ENCODE measurements at places on chromosomes 7 and 10.

GRCh38 chr7:90660100-90660499 lies 64.0 kb downstream of the CDK14 start:
- DNase-seq, result no peak

DNA sequence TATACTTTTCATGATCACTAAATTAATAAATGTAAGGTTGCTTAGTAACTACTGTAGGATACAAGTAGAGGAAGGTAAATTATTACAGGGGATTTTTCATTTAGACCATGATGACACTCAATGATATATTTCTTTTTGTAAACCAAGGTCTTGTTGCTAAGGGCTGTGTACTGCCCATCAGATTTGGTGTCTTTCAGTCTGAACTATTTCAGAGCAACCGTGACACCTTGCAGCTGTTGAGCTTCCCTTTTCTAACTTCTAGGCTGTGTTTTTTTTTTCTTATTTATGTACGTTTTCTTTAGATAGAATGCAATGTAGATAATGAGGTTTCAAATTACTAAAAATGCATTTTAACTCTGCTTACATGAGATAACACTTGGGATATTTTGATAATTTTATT lies 292.0 kb upstream of the MBL2 start:
- no peak for DNase-seq

GRCh38 chr7:16913643-16914042 lies 31.9 kb upstream of the AGR3 start:
- no peak for DNase-seq

DNA sequence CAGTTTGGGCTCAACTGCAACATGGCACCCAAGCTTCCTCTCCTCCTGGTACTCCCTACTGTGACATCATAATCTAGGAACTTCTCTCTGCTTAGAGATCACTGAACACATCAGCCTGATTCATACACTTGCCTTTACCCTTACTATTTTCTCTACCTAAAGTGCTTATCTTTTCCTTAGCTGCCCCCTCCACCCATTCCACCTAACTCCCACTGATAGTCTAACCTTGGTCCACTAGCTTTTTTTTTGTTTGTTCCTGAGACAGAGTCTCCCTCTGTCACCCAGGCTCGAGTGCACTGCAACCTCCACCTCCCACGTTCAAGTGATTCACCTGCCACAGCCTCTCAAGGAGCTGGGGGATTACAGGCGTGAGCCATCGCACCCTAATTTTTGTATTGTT lies 15.9 kb downstream of the CUL2 start:
- DNase-seq, result no peak

DNA sequence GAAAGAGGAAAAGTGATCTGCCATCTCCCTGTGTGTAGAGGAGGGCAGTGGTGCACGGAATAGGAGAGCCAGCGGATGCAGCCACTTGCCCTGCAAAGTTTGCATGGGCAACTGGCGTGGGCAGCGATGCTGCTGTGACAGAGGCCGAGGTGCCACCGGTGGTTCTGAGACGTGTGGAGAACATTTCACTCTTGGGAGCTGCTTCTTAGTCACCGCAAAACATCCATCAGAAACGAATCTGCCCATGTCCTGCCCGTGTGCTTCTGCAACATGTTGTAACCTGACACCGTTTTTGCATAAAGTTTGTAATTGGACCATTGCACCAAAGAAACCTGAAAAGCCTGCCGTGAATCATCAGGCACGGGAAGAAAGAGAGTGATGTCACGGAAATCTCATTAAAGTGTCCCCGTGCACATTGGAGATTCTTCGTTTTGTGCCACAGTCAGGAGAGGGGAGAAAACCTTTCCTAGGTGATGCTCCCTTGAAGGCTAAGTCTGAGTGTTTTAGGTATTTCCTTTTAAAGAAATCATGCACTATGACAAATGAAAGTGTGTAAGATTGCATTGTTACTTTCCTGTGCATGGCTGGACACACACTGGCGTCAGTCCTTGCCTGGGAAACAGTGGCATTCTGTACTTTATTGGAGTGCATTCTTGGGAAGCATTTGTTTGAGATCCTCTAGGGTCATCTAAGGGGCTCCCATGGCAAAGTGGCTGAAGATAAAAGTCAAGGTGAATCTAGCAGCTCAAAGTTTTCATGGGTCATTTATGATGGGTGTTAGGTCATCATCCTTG lies 302.6 kb downstream of the KLF6 start:
- peak; percentile 38 for DNase-seq

GRCh38 chr7:36851382-36851781 lies 127.1 kb upstream of the AOAH start:
- peak; percentile 10 for DNase-seq

DNA sequence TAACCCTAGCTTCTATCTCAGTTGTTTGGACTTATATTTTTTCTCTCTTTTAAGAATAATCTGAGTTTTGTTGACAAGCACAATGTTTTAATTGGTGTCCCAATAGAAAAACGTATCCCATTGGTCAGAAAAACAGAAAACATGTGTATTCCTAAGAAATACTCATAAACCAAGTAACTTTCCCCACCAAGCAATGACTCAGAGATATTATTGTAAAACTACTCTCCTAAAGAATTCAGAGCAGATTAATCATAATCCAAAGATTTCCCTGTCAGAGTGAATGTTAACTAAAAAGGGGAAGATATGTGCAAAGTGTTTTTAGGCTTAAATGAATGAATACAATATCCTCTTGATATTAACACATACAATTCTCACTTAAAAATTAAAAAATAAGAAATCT lies 29.4 kb upstream of the MBL2 start:
- no peak for DNase-seq

GRCh38 chr7:121547544-121548092 lies 151.5 kb upstream of the FAM3C start:
- DNase-seq, result peak; percentile 81

DNA sequence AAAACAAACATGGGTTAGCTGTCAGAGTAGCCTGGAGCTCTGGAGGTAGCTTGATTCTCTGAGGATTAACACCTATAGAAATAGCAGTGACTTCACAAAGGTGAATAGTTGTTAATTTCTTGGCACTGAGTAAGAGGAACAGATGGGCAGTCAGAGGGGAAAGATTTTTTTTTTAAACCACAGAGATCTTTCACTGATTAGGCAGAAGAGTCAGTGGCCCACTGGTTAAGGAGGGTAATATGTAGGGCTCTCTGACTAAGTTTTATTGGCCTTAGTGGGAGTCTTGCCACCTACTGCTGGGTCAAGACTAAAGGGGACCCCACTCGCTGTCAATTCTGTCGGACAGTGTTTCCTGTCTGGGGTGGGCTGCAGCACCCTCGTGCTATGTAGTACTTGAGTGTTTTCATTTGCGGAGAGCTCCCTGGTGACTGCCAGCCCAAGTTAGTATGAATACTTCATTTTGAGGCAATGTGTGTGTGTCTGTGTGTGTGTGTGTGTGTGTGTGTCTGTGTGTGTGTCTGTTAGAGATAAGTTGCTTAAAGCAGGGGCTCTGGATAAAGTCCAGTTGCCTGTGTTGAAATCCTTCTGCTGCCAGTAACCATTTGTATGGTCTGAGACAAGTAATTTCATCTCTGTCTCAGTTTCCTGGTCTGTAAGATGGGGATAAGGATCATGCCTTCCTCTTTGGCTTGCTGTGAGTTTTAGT lies 145.2 kb downstream of the ARID5B start:
- DNase-seq, result peak; percentile 86

GRCh38 chr7:1234881-1235500 lies 2.3 kb downstream of the UNCX start:
- peak; percentile 36 for DNase-seq

Data from hematopoietic multipotent progenitor cell treated with erythropoietin and hydrocortisone succinate and interleukin-3 and kit ligand, for 4 days (in vitro differentiated cells).